Midbrain (tissue), 1 donor: ENCODE measurements at places on chromosomes 1 and 21.
A peak's percentile ranks its signal among the peaks of the same experiment; 100 is the strongest.

- DNase-seq, result peak; percentile 52
These were observed 26.7 kb upstream of the KCNN3 start for GRCh38 chr1:154896771-154897286.

GRCh38 chr1:7009741-7010525 lies 224.7 kb downstream of the CAMTA1 start:
- DNase-seq, result no peak

- DNase-seq, result peak; percentile 85
These were observed 355.1 kb downstream of the USP25 start for GRCh38 chr21:16084776-16085364.

- DNase-seq, result no peak
These were observed 11.0 kb upstream of the PLA2G2C start for GRCh38 chr1:20197329-20197791.

DNA sequence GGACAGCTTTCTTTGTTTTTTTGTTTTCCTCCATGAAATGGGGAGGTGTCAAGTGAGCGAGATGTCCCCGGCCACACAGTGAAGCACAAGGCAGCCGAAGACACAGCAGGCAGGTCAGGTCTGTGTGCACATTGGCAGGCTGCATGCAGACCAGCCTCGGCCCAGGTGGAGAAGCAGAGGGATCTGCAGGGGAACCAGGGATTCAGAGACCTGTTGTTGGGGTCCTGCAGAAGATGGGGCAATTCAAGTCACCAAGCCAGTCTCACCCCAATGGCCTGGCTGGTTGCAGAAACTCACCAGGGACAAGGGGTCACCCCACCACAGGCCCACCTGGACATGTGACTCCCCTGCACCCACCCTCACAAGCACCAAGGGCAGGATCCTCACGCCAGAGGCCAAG lies 4.0 kb upstream of the ABCG1 start:
- no peak for DNase-seq
